ENCODE measurements at places on chromosomes 1 and 21.

DNA sequence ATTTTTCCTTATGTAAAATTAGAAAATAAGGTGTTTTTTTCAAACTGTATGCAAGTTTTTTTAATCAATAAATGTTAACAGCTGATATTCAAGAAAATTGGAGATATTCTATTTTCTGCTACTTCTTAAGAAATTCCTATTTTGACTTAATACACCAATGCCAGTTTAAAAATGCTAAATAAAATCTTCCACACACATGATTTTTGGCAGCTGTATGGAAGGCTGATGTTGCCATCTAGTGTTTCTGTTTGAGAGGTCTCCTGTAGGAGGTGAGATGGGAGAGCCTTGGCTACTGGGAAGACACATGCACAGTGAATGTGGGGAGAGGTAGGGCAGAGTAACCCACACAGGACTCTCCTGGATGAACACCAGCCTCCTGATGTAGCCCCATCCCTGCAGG lies 29.2 kb upstream of the OR2B11 start:
- peak; percentile 52 for DNase-seq

DNA sequence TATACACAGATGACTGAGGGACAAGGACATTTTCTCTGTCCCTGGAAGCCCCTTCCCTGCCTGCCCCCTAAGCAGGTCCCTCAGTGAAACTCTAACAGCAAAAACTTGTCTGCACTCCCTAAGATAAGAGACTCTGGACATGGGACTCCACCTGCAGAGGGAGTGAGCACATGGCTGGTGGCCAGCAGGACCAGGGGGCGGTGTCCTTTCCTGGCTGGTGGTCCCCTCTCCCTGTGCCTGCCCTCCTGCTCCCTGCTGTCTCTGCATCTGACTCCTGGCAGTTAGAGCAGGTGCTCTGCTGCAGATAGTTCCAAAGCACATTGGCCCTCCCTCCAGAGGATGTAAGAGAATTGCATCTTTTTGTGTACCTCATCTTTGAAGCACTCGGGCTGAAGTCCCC lies 215.5 kb downstream of the GRIK3 start:
- no peak for DNase-seq

GRCh38 chr1:27357281-27358037 lies 9.3 kb downstream of the MAP3K6 start:
- peak; percentile 86 for DNase-seq

DNA sequence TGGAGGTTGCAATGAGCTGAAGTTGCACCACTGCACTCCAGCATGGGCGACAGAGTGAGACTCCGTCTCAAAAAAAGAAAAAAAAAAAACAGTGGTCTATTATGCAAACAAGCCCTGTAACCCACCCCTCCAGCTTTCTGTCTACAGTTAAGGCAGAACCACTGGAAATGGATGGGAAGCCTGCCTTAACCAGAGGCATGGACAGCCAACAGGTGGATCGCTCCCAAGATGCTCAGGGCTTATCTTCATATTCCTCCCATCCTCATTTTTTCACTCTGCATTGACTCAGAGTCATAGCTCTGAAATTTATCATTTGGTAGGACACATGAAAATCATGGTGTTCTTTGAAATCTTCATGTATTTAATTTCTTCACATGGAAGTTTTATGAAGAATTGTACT lies 8.7 kb downstream of the MTFR1L start:
- no peak for DNase-seq

- DNase-seq, result no peak
Measured at GRCh38 chr1:208577381-208577905, 333.3 kb upstream of the PLXNA2 start.

DNA sequence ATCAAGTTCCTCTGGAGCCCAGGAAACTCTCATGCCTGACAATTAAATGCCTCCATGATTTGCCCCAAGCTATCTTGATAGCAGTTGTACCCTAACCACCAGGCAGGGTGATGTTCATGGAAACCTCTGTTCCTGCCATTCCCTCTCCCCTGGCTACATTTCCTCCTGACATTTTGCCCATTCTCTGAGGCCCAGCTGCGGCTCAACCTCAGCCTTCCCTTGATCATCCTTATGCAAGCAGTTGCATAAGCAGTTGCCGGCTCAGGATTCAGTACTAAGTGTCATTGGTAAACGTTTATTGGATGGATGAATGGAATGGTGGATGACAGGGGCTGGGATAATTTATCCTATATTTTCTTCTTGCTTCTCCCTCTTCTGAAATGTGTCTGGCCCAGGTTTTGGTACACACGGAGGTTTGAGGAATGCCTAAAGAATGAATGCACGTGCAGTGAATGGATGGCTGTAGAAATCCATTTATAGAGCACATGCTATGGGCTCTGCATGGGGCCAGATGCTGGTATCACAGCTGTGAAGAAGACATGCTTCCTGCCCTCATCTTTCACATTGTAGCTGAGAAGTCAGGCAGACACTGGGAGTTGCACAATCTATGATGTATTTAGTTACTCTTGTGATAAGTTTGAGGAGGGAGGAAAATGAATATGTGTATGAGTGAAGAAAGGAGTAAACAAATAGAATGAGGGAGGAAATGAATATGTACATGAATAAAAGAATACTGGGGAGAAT lies 261.8 kb downstream of the FOXD2 start:
- no peak for DNase-seq

- DNase-seq, result no peak
Measured at GRCh38 chr1:5944154-5944842, 47.9 kb downstream of the NPHP4 start.

GRCh38 chr1:98949166-98949565 lies 55.5 kb downstream of the PLPPR5 start:
- no peak for DNase-seq

- DNase-seq, result peak; percentile 18
Measured at GRCh38 chr1:220680085-220680687, 10.0 kb upstream of the C1orf115 start.

GRCh38 chr1:8574985-8575384 lies 242.5 kb downstream of the RERE start:
- DNase-seq, result no peak

DNA sequence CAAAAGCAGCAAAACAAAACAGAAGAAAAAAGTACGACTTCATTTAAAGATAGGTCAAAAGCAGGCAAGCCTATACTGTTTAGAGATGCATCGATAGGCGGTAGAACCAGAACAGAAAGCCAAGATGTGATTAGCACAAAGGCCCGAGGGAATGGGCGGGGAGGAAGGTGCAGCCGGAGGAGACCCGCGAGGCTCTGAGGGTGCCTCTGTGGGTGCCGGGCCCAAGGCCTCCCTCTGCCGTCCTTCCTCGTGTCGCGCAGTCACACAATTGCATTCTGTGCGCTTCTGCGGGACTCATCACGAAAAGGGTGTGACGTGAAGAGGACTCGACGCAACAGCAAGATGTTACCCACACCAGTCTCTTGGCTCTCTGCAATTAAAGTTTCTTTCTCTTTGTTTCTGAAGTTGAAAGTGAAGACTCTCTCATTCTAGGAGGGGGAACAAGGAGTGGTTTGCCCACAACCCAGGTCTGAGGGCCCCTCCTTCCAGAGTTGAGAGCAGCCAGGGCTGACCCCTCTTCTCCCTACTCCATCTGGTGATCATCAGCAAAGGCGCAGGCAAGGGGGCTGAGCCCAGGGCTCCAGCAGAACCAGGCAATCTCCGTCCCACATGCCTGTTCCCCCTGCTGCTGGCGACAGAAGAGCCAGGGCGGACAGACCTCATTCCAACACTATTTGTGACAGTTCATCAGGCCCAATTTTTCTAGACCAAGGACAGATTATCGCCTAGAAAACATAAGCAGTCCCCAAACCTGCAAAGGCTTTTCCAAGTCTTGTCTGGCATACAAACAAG lies 41.0 kb downstream of the NPHP4 start:
- no peak for DNase-seq

DNA sequence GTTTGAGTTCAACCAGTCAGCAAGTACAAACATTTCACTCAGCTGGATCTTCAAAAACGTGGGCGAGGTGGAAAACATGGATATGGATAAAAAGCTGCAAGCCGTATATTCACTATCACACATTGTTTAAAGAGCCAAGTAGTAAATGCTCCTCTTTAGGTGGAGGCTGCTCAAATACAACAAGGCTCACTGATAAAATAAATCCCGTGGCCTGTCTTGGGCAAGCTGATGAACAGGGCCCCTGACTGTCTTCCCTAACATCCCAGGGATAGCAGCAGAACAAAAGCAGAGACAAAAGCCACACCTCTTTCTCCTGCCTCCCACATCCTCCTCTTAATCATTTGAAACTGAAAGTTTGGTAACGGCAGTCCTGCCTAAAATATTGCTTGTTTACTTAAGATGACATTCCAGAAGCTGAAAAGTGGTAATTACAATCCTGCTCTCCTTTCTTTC lies 357.7 kb downstream of the TTLL7 start:
- no peak for DNase-seq

DNA sequence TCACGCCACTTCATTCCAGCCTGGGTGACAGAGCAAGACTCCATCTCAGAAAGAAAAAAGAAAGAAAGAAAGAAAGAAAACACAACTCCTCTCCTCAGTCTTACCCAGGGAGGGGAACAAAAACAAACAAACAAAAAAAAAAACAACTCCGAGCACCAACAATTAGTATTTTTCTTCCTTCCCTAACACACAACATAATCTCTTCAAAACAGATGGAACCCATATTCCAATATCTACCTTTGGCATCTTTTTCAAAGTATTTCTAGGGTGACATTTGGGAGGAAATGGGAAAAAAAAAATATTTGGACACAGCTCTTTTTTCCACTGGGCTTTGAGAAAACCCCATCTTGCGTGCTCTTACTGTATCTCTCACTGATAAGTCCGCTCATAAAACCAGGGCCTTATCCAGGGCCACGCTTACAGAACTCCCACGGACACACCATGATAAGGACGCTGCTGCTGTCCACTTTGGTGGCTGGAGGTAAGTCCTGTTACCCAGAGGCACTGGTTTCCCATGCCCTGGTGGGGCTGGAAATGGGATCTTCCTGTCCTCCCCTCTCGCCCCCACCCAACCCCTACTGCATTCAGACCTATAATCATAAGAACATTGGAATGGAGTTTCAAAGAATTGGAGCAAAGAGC lies at the start of gene CELA2A:
Gene CELA2A (plus strand): TSS at position 420 of the 642 bp plus-strand sequence. CDS start 22 bp downstream, at position 442.
- DNase-seq, result no peak

- DNase-seq, result no peak
Measured at GRCh38 chr21:41054018-41054578, 113.9 kb upstream of the BACE2 start.

DNA sequence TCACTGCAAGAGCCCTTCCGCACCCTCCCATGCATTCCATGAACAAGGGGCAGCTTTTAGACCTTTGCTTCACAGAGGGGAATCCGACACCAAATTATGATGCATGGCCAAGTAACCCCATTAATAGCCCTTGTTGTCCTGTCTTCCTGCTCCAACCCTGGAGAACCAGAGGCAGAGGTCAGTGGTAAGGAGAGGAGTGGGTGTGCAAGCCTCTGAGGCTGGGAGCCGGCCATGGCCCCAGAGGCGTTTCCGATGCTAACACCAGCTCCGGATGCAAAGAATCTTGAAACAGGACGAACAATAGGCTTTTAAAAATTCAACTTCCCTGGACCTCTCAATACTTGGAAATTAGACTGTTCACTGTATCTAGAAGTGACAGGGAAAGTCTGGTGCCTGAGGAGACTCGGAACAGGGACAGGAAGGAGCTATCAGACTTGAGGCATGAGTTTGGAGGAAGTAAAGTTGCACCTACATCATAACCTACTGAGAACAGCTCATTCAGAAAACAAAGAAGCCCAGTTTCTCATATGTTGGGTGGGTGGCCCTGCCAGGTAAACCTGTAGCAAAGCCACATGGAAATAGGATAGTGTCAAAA lies 101.2 kb upstream of the ERG start:
- DNase-seq, result no peak

DNA sequence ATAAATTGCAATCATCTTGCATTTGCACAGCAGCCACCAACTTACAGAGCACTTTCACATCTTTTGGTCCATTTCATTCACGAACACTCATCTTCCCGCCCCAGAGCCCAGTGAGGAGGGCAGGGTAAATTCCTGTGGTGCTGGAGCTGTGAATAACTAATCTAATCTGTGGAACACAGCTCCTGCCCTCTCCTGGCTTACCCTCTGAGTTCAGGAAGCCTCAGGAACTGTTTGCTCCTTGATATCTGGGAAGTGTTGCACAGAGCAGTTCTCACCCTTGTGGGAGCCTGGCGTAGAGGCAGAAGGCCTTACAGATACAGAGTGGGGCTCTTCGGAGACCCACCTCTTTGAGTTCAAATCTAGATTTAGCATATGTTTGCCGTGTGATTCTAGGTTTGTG lies 11.6 kb upstream of the RD3 start:
- no peak for DNase-seq

- DNase-seq, result no peak
Measured at GRCh38 chr1:192639607-192640368, 3.8 kb downstream of the RGS13 start.

DNA sequence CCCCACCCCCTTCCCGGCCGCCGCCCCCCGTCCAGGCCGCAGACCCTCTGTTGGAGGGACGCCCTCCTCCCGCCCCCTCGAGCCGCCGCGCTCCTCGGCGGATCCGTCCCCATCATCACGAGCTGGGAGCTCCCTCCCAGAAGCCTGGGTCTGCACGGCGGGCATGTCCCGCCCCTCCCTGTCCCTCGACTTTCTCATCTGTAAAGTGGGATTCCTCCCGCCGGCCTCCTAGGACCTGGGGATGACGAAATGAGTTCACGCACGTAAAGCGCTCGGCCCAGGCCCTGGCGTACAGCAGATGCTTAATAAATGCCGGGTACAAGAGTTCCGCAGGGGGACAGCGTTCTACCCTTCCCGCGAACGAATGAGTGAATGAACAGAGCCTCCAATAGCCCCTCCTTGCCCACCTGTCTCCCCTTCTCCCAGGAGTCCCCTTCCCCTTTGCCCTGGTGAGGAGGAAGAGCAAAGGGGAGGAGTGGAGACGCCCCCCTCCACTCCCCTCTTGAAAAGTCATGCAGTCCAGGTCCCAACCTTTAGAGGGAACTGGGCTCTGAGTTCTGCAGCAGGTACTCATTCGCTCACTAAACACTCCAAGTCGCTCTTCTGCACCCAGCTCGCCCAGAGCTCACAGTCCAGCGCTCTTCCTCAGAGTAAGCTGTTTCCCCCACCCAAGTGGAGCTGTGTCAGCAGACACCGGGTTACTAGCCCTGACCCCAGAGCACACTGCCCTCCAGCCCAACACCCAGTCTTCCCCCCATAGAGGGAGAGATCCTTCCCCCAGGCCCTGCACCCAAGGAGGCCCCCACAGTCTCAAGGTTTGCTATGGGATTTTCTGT lies 16.8 kb downstream of the RAP1GAP start:
- DNase-seq, result peak; percentile 10

- DNase-seq, result no peak
Measured at GRCh38 chr21:45283035-45283610, 4.6 kb downstream of the POFUT2 start.

GRCh38 chr1:219120624-219121544 lies 52.8 kb upstream of the LYPLAL1 start:
- no peak for DNase-seq
